ENCODE measurements at places on chromosomes 6 and 20.

DNA sequence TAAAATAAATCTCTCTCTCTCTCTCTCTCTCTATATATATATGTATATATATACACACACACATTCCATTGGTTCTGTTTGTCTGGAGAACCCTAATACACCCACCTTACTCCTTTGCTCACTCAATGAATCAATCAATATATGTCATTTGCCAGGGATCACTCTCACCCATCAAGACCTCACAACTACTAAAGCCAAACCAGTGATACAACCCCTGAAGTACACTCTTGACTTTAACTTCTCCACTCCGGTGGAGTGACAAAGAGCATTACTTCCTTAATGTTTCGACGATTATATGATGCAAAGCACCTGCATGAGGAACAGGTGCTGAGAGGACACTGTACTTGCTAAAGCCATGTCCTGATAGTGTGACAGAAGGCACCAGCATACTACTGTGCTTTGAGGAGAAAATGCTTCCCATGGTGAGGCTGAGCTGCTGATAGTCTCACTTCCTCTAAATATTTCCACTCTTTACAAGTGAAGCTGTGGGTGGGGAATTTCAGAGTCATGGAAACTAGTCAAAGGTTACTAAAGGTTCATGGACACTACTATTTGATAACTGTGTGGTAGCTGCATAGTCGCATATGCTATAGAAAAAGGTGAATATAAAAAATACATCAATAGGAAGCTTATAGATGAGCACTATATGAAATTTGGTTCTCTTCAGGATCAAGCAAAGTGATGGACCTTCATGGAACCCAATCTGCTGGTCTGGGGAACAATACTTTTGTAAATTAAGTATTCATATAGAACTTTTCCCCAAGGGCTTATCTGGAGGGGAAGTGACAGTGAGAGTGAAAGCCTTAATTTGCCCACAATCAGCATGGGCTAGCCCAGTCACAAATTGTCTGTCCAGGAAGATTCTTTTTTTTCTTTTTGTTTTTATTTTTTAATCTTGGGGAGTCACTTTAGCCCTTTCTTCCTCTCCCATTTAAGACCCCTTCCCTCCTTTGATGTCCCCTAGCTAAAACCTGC lies 141.9 kb upstream of the NEDD9 start:
- DNase-seq = no peak

DNA sequence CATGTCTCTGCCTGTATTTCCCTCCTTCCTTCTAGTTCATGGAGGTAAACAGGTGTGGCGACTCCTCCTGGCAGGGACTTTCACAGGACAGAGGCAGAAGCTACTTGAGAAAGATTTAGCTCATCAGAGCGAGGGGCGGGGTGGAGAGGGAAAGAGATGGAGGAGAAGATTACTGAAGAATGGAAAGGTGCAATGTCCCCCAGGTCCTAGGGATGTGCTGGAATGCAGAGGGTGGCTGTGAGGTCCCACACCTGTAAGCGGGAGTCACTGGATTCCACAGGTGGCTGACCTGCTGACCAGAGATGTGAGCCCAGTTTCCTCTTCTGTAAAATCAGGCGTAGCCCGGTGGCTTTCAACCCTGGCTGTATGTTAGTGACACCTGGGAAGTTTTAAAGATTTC lies 199.2 kb upstream of the SULF2 start:
- no peak for DNase-seq

DNA sequence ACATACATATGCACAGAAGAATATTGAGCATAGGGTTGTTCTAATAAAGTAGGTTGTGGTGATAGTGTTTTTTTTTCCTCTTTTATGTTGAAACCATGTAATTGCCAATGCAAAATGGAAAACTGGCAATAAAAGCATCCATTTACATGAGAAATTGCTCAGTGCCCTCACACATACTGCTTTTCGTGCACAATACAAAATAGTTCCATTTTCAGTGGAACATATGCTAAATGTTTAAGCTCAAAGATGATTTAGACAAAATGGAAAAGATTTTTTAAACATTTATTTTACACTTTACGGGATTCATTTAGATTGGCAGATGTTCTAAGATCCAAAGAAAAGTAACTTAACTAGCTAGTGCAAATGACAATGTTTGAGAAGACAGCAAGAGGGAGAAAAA lies 678.1 kb upstream of the MANEA start:
- DNase-seq = no peak

- no peak for DNase-seq
These were observed 10.7 kb upstream of the RAET1L start for GRCh38 chr6:150036081-150036480.

- no peak for DNase-seq
These were observed 253.2 kb downstream of the SOX4 start for GRCh38 chr6:21846541-21847451.

DNA sequence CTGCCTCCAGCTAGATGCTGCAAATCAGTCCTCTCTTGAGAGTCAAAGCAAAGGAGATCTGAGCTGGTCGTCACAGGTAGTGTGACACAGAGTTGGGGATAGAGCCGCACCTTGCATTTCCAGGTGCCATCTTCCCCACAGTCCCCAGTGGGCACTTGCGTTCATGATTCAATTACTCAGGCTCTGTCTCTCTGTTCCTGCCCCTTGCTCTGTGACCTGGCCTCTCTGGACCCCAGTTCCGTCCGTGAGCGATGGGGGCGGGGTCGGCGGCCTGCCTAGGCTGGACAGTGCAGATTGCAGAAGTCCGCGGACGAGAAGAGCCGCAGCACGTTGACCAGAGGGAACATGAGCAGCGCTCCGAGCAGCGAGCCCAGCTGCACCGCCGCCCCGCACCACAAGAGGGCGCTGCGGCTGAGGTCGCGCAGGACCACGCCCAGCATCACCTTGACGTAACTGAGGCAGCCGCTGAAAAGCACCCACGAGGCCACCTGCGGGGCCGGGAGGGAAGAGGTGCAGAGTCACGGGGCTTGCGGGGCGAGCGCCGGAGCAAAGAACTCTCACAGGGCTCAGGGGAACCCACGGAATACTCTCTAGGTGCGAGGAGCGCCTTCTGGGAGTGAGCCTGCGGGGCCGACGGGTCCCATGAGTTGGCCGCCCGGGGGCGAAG lies 7.4 kb downstream of the SLC52A3 start:
- DNase-seq = no peak

- DNase-seq = no peak
These were observed 92.6 kb downstream of the DLL1 start for GRCh38 chr6:170198298-170198697.

GRCh38 chr6:51529240-51529639 lies 558.2 kb downstream of the PKHD1 start:
- DNase-seq = no peak

DNA sequence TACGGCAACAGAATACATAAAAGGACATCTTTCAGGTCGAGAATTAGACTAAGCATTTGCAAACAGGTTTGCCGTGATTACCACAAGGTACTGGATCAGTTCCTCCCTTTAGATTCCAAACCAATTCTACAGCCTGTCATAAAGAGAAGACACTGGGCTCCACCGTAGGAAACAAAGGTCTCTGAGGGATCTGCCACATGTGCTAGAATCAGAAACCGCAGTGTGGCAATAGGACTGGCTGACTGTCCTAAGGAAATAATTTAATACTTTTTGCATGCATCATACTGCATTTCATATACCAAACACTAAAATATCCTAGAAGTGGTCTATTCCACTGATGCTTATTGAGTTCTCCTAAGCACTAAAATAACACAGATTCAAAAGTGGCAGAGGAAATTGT lies 59.2 kb downstream of the POPDC3 start:
- DNase-seq = no peak

- no peak for DNase-seq
These were observed 94.3 kb downstream of the JPH2 start for GRCh38 chr20:44092551-44093248.

DNA sequence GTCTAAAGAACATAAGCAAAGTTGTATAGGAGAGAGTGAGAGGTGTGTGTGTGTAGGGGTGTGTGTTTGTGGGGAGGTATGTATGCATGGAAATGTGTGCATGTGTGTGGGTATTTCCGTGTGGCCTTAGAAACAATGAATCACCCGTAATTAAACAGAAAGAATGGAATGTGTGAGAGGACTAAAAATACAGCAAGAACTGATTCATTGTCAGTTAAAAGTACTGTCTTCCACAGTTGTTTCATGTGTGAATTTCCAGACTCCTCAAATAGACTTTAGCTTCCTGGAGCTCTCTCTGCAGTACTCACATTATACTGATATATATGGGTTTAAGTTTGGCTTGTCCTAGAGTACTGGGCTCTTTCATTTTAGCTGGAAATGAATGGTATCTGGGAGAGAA lies 145.7 kb downstream of the RIMS1 start:
- no peak for DNase-seq

DNA sequence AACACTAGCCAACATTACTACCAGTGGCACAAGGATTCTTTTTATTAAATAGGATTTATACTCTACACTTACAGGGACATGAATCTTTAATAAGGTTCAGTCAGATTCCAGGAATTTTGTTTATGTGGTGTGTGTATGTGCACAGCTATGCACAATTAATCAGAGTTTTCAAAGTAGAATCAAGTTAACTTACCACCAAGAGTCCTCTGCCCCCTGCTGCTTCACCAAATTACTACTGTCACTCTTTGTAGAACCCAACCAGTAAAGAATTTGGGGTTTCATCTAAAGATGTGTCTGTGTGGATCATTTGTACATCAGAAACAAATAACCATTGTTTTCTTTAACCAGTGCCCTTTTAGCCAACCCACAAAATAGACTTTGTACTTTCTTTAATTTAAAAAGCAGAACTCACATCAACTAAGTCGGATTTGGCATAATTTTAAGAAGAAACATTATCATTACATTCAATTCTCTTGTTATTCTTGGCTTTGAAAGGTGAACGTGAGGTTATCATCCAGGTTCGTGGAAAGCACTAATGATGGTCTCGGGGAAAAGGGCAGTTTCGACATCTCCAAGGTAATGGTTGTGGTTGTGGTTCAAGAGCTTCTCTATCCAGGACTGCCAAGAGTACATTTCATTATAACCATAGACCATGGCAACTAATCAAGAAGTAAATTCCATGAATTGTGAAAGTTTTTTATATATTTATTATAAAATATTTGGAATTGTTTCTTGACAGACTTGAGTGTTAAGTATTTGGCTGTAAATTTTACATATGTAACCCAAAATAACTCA lies 514.3 kb upstream of the ID4 start:
- no peak for DNase-seq

DNA sequence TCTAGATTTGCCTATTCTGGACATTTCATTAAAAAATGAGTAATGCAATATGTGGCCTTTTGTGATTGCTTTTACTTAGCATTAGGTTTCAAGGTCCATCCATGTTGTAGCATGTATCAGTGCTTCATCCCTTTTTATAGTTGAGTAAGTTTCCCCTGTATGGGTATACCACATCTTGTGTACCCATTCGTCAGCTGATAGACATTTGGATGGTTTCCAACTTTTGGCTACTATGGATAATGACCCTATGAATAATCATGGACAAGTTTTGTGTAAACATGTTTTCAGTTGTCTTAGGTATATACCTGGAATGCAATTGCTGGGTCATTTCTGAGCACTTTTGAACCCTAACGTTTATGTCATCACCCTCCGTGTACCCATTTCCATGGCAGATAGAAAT lies 15.4 kb downstream of the METTL24 start:
- no peak for DNase-seq

DNA sequence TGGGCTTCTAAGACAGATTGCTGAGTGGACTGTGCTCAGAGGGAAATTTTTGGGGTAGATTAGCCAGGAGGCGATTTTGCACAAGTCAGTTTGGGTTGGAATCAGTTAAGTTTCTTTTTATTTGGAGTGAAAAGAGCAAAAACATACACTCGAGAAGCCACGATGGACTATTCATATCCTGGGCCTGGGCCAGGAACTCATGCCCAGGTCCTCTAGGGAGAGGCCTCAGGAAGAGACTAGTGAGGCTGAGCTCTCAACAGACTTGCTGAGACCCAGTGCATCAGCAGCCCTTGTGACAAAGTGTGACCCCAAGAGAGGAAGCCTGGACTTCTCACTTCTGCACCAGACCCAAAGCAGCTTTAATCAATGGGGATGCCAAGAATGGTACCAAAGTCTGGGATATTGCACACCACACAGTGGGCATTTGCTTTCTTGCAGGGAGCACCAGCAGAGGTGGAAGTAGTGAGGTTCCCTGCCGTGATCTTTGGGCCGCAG lies 61.6 kb upstream of the MAFB start:
- DNase-seq = no peak

DNA sequence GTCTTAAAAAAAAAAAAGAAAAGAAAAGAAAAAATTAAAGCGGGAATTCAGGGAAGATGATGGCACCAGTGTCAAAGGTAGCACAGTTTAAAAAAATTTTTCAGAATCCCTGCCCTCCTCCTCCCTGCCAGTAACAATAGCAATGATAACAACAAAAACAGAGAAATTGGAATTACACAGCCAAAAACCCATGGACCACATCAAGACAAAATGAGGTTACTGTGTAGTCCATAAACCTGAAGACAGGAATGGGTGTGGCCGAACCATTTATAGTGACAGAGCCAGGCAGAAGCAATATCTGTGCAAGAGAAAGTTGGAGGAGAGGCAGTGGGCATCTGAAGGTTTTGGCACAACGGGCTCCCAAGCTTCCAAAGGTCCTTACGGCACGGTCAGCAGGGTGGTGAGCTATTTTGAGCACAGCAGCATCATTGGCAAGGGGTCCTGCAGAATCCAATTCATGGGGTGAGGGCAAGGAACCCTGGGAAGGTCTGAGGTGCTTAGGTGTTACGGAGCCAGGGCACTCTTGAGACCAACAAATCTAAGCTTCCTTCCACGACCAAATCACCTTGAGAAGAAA lies 202.3 kb downstream of the GMPR start:
- no peak for DNase-seq

GRCh38 chr20:56855708-56856107 lies 226.6 kb downstream of the TFAP2C start:
- DNase-seq = no peak

GRCh38 chr6:49988900-49989299 lies 19.5 kb upstream of the DEFB113 start:
- DNase-seq = no peak

GRCh38 chr6:150418827-150419594 lies 50.2 kb downstream of the IYD start:
- peak; percentile 91 for DNase-seq

DNA sequence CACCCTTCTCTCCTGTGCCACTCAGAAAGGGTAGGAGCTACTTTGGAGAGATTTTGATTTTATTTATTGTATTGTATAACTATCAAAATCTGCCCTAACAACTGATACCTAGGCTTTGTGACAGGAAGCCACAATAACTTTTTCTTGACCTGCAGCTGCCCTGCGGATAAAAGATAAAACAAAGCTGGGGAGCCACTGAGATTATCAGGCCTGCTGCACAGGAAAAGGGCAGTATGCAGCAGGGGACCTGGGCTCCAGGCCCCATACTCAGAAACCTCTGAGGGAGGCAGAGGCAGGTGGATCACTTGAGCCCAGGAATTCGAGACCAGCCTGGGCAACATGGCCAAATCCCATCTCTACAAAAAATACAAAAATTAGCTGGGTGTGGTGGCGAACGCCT lies 980 bp upstream of the SNX21 start:
- no peak for DNase-seq

DNA sequence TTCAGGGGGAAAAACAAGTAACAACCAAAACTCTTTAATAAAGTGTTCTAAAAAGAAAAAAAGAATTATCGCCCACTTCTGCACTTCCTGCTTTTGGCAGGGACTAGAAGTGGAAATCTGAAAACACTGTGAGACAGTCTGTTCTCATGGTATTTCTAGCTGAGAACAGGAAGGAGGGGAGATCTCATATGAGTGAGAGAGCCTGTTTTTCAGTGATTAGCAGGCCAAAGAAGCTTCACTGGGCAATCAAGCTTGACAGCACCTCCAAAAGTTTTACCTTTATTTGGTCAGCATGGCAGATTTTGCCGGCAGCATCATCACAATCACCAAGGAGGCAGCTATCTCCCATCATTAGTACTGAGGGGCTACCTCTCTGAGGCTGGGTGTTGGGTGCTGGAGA lies 79.5 kb upstream of the ATXN1 start:
- DNase-seq = no peak
